ENCODE measurements at places on chromosomes 2 and 18.

DNA sequence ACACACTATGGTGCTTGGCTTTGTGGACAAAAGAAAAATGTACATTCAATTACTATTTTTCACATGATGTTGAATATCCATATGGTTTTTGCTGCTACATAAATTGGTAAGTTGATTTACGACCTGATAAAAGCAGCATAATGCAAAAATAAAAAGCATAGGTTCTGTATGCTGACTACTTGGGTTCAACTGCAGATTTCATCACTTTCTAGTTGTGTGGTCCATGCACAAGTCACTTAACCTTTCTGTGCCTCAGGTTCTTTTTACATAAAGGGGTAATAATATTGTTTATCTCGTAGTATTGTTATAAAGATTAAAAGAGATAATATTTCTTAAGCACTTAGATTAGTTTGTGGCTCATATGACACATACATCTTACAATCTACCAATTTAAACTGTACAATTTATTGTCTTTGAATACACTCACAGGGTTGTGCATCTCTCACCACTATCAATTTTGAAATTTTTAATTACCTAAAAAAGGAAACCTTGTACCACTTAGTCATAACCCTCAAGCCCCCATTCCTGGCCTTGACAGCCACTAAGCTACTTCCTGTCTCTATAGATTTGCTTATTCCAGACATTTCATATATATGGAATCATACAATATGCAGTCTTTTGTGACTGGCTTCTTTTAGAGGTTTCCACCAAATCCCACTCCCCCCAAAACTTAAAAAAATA is 1443.9 kb downstream of the SUCLG1 start:
- DNase-seq, result no peak

GRCh38 chr2:131572175-131572574 is 44.5 kb downstream of the CCDC74A start:
- DNase-seq, result no peak

GRCh38 chr2:221442128-221442527 is 130.0 kb downstream of the EPHA4 start:
- DNase-seq, result no peak

DNA sequence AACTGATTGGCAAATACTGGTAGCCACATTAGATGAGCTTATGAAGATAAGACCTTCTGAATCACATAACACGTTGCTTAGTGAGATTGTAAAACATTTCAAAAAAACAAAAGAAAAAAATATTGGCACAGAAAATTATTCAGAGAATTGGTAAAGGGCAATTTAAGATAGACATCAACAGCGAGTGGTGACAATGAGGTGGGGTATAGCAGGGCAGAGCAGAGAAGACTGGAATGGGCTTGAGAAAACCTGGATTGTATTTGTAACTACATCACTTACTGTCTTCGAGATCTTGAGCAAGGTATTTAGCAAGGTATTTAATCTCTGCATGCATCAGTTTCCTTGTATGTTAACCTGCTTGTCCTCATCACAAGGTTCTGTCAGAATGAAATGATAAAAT is 313.0 kb upstream of the MEIS1 start:
- DNase-seq, result no peak

DNA sequence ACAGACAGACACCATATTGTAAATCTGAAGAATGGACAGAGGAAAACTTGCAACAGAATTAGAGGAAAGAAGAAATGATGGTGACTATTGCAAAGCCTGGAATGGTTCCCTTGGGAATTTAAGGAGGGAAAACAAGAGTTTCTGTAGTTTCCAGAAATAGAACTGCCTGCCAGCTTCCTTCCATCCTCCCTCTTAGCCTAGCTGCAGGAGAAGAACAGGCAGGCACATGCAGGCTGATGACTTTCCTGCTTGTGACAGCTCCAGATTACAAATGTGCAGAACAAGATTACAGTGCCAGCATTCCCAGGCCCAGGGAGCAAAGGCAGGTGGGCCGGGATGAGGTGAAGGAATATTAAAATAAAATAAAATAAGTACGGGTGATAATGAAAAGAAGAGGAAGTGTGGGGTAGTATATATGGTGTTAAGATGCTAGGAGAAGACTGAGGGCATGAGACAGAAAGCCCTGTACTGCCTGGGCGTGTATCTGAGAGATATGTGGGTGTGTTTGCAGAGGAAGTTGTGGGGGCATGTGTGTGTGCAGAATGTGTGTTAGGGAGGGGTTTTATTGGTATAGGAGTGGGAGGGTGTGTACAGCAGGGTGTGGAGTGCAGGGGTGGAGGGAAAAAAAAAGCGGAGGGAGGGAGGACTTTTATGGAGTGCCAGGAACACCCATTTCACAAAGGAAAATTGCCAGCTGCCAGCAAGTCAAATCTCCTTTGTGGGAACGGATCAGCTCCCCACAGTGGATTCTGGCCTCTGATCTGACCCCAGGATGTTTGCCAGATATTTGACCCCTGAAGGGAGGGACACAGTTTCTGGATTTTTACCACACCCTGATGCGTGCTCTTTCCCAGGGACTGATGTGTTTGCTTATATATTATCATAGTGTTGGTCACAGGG is 43.9 kb upstream of the NEMP2 start:
- DNase-seq, result no peak

DNA sequence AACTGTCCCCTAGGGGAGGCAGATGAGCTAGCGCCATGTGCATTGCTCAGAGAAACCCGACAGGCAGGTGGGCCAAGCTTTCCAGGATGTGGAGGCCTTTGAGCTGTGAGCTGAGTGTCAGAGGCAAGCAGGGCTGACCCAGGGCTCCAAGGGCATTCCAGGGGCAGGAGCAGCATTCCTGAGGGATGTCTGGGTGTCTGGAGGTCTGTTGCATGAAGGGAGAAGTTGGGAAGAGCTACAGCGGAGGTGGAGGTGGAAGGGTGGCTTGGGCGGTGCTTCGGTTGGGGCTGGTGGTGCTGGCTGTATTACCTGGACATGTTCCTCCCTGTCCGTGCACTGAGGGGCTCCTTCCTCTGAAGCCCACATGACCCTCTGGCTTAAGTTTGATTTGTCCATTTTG is 102.8 kb downstream of the RNF144A start:
- no peak for DNase-seq

DNA sequence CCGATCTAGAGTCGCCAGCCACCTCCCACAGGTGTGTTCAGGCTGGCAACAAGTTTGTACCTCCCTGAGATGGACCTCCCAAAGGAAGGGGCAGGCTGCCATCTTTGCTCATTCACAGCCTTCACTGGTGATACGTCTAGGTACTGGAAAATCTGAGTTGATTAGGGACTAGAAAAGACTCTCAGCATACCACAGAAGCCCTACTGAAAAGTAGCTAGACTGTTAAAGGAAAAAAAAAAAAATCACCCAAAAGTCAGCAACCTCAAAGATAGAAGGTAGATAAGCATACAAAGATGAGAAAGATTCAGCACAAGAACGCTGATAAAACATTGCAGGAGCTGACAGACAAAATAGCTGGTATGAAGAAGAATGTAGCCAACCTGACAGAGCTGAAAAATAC is 128.6 kb upstream of the WDR75 start:
- no peak for DNase-seq

DNA sequence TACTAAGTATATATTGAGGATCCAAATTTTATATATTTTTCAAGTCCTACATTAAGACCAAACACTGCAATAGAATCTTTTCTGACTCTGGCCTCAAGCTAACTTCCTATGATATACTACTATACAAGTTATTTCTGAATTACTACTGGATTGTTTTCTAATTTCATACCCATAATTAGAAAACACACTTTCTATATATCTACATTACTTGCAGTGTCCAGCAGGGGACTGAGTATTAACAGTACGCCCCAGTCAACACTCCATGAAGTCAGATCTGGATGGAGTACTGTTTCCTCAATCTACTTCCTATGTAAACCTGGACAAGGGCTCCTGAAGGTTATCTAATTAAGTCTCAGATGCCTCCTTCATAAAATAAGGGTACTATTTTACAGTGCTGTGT is 26.5 kb downstream of the RMP24 start:
- DNase-seq, result no peak

DNA sequence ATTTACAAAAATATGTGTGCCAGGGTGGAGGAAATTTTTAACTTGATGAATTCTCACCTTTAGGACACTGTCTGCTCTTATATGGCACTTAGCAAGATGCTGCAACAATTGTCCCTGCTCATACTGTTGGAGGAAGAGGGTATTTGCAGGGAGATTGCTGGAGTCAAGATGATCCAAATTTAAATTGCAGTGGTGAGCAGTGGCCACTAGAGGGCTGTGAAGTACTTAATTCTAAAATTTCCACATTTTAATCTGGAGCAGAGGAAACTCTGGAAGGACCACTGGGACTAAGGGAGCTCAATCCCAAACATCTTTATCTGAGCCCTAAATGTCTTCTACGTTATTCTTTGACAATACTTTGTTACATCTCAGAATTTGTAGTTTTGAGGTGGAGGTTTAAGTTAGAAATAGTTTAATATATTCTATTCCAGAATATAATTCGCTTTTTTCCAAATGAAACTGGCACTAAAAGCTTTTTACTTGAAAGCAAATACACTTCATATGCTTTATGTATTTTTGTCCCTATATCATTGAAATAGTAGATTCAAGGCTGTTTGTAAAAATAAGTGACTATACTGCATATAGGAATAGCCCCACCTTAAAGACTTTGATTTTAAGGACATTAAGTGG is 33.0 kb upstream of the PTH2R start:
- peak; percentile 57 for DNase-seq

- no peak for DNase-seq
These were observed 30.8 kb downstream of the TBC1D8 start for GRCh38 chr2:101120124-101120996.

- DNase-seq, result no peak
These were observed 88.0 kb downstream of the TEX51 start for GRCh38 chr2:126986631-126987187.

DNA sequence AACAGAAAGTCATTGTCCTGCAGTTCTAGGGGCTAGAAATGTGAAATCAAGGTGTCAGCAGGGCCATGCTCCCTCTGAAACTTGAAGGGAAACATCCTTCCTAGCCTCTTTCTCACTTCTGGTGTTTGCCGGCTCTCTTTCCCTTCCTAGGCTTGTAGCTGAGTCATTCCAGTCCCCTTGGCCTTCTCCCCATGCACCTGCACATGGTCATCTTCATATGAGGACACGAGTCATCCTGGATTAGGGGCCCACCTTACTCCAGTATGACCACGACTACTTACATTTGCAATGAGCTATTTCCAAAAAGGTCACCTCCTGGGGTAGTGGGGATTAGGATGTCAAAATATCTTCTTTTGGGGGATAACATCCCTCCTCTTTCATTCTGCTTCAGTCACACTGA is 168.5 kb upstream of the CXCR4 start:
- DNase-seq, result no peak

DNA sequence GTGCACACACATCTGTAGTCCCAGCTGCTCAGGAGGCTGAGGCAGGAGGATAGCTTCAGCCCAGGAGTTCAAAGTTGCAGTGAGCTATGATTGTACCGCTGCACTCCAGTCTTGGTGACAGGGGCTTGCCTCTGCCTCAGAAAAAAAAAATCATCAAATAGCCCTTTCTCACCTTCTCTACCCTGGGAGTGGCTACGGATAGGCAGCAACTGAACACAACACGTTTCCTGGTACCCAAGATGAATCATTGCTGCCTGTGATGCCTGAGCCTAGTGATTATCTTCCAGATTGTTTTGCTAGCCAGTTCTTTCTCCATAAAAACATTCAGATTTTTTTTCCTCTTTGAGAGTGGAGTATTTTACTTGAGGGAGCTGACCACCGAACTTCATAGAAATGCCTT is 13.5 kb downstream of the INPP4A start:
- DNase-seq, result no peak

- no peak for DNase-seq
These were observed 1.0 kb downstream of the CNNM3 start for GRCh38 chr2:96816836-96817702.

DNA sequence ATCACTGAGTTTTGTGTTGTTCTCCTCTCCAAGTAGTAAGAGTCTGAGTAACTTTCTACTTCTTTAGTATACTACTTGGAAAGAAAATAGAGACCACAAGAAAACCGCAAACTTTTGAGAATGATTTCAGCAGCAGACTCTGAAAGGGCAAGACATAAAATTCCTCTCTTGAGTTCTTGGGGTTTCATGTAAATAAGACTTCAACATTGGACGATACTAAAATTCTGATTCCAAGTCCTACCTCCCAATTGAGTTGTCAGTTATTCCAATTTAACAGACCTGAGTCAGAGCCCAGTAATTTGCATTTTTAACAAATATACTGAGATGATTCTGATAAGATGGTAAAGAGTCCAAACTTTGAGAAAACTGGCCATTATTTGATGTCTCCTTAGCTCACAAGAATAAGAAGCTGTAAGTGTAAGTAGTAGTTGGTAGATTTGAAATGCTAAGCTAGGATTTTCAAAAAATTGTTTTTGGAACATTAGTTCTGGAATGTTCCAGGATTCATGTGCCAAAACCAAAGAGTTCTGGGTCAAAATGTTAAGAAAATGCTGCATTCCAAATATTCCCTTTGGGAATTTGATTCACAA is 261.6 kb upstream of the SPOPL start:
- no peak for DNase-seq

DNA sequence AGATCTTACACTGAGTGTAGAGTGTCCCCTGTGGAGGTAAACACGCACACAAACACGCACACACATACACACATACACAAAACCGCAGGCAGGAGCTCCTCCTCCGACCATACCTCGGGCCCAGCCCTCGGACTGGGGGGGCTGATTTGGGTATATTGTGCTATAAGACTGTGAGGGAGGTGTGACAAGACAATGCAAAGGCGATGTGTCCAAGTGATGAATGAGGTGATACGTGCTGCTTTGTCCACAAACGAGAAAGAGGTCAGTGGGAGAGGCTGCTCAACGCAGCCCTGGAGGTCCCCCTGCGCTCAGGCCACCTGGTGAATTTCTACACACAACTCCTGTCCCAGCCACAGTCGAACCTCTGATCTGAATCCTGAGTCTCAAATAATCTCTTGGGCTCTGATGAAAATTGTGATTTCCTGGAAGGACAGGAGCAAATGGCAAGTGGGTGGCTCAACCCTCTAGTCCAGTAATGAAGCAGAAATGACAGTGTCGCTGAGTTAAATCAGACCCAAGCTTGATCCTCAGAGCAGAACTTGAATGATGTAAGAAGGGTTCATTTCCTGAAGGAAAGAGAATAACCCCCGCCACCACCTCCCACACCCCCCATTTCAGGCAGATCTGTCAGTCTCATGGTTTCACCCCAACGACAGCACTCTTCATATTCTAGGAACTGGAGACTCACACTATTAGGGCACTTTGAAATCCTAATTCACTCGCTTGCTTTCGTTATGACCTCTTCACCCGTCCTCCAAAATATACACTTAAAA is 48.9 kb upstream of the ASXL2 start:
- no peak for DNase-seq

GRCh38 chr18:55141318-55141717 is 182.1 kb upstream of the CCDC68 start:
- no peak for DNase-seq

- no peak for DNase-seq
These were observed 69.3 kb upstream of the BZW1 start for GRCh38 chr2:200742426-200742825.

GRCh38 chr2:33788044-33788443 is 188.9 kb upstream of the FAM98A start:
- no peak for DNase-seq

GRCh38 chr2:31333527-31334183 is 80.9 kb downstream of the XDH start:
- peak; percentile 93 for DNase-seq

Data from WTC11 (cell line).